NCI-H2081 (cell line): ENCODE measurements at places on chromosomes 1 and 21.

GRCh38 chr1:94731891-94732290 is 88.3 kb upstream of the SLC44A3 start:
- DNase-seq = no peak

DNA sequence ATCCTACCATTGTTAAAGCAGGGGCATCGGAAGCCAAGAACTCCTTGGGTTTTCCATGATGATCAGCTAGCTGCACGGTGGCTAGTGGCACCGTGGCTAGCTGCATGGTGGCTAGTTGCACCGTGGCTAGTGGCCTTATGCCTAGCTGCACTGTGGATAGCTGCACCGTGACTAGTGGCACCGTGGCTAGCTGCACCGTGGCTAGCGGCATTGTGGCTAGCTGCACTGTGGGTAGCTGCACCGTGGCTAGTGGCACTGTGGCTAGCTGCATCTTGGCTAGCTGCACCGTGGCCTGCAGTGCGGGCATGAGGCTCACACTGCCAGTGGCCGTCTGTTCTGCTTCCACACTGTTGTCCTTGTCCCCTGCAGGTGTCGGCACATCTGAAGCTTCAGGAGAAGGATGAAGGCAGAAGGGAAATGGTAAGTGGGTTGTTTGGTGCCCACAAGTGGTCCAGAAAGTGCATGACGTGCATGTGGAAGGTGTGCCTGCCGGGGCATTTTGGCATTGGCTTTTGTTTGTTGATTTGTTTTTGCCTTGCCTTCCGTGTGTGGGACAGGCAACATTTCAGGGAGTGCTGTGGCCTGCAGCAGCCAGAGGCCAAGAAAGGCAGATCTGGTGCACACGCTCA is 38.6 kb downstream of the TFF3 start:
- no peak for DNase-seq

GRCh38 chr1:25538191-25538767 is 5.1 kb upstream of the LDLRAP1 start:
- no peak for DNase-seq

- DNase-seq = no peak
These were observed 9.2 kb downstream of the PDXK start for GRCh38 chr21:43728154-43728466.

GRCh38 chr1:30405631-30406212 is 317.7 kb downstream of the MATN1 start:
- no peak for DNase-seq

DNA sequence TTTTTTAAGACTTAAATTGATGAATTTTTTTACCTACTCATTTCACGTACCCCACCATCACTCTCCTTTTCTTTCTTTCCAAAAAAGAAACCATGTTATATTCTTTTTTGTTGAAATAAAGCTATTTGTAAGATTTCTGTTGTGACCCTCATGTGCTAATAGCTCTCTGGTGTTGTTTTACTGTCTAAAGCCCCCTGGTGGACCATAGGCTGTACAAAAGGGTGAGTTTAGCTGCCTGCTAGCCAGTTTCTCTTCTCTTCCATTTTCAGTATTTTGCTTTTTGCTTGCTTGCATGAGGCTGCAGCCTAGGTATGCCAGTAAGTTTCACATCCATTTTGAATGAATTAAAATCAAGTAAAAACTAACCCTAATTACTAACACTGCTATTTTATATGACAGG is 15.6 kb upstream of the VAMP3 start:
- no peak for DNase-seq

DNA sequence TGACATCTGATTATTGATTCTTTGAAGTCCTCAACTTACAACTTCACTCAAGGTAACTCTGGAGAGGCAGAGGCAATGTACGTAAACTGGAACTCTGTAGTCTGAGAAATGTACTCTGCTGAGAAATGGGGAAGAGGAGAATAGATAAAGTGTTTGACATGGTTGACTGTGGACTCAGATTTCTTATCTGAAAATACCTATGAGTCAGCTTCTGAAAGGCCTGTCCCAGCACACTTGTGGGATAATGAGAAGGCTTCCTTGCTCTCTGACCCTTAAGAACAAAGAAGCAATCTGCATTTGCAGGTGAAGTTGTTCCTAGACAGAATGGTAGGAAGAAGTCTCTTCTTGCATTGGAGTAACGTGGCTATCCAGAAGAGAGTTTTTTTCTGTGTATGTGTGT is 1573.5 kb downstream of the BRINP3 start:
- DNase-seq = no peak

GRCh38 chr1:202167708-202168415 is 7.5 kb upstream of the PTPN7 start:
- DNase-seq = no peak

DNA sequence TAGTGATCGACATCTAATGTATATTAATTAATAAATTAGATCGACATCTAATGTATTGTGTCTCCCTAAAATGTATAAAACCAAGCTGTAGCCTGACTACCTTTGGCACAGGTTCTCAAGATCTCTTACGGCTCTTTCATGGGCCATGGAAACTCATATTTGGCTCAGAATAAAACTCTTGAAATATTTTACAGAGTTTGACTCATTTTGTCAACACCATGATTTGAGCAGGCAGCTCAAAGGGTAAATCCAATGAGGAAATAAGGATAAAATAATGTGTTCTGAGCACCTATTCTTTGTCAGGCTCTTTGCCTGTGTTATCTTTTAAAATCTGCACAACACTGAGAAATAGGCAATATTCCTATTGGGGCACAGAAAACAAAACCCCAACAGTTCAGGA is 223.4 kb upstream of the DUSP10 start:
- no peak for DNase-seq

DNA sequence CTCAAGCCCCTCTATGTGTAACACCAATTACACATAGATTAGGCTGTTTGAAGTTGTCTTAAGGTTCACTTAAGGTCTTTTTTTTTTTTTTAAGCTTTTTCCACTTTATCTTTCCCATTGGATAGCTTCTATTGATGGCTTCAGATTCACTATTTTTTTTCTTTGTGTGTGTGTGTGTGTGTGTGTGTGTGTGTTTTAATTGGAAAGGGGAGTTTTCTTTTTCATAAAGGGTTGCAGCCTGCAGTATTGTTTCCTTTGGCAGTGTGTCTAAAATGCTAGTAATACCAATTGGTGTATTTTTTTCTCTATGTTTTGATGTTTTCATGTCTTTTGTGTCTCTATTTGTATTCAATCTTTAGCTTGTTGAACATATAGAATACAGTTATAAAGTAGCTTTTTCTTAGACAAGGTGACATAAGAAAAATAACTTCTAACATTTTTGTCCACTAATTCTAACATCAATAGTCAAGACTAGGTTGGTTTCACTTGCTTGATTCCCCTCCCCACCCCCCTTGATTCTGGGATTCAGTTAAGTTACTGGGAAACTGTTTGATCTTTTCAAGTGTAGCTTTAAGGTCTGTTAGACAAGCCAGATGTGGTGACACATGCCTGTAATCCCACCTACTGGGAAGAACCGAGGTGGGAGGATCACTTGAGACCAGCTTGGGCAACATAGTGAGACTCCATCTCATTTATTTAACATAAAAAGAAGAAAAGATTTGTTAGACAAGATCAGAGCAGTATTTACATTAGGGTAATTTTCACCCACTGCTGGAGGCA is 21.4 kb downstream of the PRRC2C start:
- no peak for DNase-seq

DNA sequence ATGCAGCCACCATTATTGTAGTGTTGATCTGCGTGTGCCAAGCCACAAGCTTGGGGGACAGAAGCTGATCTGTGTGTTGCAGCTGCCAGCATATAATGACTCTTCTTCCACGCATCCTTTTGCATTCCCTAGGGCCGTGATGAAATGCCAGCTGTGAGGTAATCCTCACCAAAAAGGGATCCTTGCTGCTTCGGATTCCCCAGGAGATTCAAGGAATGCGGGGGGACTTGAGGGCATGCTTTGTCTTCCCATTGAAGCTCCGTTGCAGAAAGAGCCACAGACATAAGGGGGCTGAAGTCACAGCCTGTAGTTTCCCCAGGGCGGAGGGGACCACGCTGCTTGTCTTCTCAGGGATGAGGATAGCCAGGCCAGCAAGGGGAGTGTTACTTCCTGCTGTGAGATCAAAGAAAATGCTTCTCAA is 281.6 kb upstream of the FMN2 start:
- DNase-seq = no peak

DNA sequence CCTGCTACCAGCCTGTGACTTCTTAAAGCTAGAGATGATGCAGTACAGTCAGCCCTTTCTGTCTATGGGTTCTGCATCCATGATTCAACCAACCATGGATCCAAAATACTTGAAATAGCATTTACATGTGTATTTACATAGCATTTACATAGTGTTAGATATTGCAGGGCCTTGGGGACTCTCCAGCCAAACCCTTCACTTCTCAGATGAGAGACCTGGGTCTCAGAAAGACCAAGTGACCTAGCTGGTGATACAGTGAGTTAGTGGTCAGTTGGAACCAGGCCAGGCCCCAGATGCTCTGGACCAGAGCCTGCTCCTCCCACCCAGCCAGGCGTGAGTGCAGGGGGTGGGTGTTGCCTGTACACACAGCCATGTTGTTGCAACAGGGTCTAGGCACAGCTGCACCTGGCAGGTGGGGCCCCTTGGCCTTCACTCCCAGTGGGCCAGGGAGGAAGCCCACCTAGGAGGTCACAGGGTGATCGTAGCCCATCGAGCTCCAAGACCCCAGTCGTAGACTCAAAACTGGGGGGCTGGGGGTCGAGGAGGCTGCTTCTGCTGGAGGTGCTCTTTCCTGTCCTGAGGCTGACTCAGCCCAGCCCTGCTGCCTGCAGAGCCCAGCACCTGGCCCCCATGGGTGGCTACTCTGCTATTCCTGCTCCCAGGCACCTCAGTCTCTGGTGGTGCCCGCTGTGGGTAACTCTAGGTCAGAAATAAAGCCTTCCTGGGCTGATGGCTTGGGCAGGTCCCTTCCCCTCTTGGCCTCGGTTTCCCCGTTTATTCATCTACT is 7.7 kb downstream of the TMEM61 start:
- DNase-seq = no peak

- DNase-seq = no peak
These were observed 8.1 kb upstream of the MYOG start for GRCh38 chr1:203093754-203094410.

DNA sequence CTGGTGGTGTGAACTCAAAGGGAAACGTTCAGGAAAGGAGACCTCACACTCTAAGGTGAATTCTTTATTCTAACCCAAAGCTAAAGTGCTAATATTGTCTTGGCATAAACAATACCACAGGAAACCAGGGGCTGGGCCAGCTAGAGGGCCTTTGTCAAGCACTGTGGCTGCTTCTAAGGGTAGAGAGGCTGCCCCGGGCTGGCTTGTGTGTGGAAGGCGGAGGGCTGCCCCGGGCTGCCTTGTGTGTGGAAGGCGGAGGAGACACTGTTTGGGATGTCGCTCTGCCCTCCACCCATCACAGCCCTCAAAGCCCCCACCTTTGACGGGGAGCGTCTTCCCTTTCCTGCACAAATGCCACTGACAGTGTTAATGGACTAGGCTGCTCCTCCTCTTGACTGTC is 216.8 kb downstream of the TOMM20 start:
- DNase-seq = no peak

DNA sequence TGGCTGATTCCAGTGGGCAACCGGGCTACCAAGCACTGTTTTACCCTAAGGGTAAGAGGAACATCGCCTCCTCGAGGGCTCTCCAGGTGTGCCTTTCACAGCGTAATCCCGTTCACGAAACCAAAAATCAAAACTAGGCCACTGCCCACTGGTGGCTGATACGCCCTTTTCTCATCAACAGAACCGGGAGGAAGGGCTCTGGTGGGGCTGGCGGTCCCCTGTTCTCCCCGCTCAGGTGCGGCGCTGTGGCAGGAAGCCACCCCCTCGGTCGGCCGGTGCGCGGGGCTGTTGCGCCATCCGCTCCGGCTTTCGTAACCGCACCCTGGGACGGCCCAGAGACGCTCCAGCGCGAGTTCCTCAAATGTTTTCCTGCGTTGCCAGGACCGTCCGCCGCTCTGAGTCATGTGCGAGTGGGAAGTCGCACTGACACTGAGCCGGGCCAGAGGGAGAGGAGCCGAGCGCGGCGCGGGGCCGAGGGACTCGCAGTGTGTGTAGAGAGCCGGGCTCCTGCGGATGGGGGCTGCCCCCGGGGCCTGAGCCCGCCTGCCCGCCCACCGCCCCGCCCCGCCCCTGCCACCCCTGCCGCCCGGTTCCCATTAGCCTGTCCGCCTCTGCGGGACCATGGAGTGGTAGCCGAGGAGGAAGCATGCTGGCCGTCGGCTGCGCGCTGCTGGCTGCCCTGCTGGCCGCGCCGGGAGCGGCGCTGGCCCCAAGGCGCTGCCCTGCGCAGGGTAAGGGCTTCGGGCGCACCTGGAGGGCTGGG is at the start of gene IL6R:
IL6R (plus strand) TSS at position 360 of the 763 bp plus-strand sequence; CDS start at position 647, 287 bp downstream.
- DNase-seq = no peak

- DNase-seq = peak; percentile 19
These were observed 33.6 kb downstream of the ACOT11 start for GRCh38 chr1:54581621-54582035.

DNA sequence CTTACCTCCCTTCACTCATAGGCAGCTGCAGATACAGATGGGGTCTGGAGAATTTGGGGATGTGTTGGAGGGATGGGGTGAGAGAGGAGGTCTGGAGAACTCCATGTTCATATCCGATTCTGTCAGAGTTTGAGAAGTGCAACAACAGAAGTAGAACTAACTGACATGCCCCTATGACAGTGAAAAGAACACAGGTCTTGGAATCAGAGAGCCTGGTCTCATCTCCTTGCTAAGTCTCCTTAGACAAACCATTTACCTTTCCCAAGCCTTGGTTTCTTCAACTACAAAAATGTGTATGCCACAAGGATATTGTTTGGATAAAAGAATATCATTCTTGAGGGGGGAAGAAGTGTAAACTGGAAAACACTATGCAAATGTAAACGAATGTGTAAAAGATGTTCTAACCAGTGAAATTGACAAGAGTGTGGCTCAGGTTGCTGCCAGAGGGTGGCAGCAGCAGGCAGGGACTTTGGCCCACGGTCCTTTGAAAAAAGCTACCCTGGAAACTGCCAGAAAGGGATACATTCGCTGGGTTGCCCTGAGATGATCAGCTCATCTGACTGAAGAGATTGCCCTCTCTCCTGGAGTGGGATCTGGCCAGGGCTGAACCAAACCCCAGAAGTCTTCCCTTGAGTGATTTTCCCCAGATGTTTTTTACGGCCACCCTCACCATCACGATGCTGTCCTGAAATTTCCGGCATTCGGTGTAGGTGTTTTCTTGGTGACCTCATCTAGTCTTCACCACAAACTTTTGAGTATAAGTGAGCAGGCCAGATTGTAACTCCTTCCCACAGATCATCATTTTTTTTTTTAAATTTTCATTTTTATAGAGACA is 17.0 kb upstream of the CD2 start:
- peak; percentile 39 for DNase-seq

- DNase-seq = no peak
These were observed 175.7 kb downstream of the PSMG1 start for GRCh38 chr21:39007532-39007931.

DNA sequence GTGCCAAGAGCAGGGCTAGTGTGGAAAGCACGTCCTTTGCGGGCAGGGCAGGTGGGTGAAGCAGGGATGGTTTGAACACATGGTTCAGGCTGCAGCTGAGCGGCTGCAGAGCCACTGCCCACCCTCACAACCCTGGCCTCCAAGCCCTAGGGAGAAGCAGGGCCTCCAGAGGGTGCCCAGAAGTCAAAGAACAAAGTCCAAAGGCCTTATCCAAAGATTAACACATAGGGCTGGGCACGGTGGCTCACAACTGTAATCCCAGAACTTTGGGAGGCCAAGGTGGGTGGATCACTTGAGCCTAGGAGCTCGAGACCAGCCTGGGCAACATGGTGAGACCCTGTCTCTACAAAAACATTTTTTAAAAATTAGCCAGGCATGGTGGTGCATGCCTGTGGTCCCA is 46.8 kb downstream of the CAPN8 start:
- DNase-seq = no peak
